SIG-M5 (cell line): ENCODE measurements at places on chromosomes 7 and 10.

DNA sequence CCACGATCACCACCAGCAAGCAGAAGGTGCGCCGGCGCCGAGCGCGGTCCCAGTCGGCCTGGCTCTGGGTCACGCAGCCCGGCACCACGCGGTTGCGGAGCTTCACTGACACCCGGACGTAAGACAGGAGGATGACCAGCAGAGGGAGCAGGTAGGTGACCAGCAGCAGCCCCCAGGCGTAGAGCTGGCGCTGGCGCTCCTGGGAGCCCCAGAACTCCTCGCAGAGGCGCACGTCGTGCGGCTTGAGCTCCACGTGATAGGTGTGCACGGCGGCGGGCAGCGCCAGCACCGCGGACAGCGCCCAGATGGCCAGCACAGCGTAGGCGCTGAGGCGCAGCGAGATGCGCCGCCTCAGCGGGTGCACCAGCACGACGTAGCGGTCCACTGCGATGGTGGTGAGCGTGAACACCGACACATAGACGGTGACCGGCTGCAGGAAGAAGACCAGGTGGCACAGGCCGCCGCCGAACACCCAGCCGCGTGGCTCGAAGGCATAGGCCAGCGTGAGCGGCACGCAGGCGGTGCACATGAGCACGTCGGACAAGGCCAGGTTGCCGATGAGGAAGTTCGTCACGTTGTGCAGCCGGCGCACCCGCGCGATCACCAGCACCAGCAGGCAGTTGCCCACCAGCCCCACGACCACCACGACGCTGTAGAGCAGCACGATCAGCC, 920 bp downstream of the PRLHR start:
- no peak for DNase-seq

GRCh38 chr10:28890121-28890950, 213.0 kb downstream of the BAMBI start:
- no peak for DNase-seq

- DNase-seq: no peak
Observed at GRCh38 chr10:48472501-48473069, 132.3 kb downstream of the ARHGAP22 start.

- no peak for DNase-seq
Observed at GRCh38 chr10:61217851-61218565, 235.2 kb downstream of the TMEM26 start.

- DNase-seq: no peak
Observed at GRCh38 chr7:39919646-39920045, 30.4 kb upstream of the CDK13 start.

- no peak for DNase-seq
Observed at GRCh38 chr7:27116962-27117886, 13.3 kb downstream of the HOXA4 start.

GRCh38 chr10:124477614-124478363, 16.2 kb downstream of the LHPP start:
- DNase-seq: no peak

DNA sequence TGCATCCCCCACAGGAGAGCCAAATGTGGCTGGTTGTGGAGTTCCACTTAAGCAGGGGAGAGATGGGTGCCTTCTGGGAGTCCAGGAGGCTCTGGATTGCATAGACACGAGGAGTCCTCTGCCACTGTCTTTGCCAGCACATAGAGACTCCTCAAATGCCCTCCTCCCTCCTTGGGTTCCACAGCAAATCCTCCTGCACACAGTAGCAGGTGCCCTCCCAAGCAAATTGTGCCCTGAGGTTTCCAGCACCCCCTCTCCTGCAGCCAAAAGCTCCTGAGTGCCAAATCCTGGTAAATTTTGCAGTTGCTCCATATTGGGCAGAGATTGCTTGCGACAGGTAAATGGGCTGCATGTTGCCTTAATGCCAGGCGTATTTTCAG, 5.8 kb downstream of the EVX1 start:
- no peak for DNase-seq

- no peak for DNase-seq
Observed at GRCh38 chr10:71158902-71159301, 53.5 kb upstream of the UNC5B start.

DNA sequence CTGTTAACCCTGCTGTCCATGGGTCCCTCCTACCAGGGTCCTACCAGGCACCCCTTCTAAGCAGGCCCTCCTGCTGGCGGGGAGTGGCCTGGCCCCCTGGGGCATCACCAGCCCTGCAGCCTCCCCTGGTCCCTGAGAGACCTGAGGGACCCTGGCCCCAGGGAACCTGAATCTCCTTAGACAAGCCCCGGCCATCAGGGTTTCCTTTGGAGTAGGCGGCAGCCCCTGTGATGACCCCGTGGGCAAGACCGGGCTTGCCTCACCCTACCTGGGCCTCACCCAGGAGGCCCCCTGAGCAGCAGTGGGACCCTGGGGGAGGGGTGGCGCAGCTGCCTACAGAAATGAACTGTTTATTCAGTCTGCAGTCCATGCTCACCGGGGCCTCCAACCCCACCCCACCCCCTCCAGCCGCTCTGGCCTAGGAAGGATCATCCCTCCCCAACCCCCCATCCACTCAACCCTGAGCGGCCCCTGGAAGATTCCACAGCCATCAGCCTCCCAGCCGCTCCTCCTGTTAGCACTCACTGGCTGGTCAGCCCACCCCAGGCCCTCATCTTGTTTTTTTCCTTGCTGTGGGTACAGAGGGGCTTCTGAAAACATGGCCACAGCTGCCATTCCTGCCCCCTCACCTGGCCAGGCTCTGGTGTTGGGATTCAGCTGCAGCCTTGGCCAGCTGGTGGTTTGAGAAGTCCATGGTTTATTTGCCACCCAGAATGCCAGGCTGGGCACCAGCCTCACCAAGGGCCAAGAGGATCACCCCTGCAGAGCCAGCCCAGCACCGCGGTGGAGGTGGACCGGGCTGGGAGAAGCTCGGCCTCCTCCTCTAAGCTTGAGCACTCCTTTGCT, 34.8 kb upstream of the CHST15 start:
- no peak for DNase-seq

DNA sequence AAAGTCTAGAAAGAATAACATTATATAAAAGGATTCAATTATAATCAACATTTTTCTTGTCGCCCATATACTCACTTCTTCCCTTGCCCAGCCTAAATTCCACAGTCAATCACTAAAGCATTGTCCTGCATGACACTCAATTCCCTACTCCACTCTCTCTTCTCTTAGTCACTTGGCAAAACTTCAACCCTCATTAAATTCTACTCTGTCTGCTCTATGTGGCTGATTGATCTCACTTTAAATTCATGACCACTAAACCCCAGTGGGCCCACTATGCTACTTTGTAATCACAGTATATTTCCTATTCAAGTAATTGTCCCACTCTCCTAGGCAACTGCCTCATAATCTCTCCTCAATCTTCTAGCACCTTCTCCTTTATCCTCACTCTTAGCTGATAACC, 54.1 kb downstream of the MTERF1 start:
- DNase-seq: no peak

DNA sequence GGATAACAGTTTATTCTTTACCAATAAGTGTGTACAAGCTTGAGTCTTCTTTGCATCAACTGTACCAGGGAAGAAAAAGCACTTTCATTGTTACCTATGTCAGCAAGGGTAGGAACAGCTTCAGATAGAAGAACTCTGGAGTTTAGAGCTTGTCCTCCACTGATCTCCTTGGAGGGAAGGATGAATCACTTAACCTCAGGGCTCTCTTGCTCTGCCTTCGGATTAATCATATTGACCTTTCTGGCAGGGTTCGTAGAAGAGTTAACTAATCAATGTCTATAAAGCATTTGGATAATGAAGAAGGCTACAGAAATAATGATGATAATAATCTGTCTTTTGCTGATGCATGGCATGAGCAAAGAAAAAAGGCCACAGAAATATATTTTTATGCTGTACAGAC, 339.5 kb upstream of the TPK1 start:
- DNase-seq: no peak

DNA sequence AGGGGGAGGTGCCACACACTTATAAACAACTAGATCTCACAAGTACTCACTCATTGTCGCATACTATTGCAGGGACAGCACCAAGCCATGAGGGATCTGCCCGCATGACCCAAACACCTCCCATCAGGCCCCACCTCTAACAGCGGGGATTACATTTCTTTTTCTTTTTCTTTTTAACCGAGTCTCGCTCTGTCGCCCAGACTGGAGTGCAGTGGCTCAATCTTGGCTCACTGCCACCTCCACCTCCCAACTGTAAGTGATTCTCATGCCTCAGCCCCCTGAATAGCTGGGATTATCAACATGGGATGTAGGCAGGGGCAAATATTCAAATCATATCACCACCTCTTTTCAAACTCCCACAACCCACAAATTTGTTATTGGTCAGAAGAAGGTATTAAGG, 76.7 kb downstream of the SKAP2 start:
- DNase-seq: no peak

DNA sequence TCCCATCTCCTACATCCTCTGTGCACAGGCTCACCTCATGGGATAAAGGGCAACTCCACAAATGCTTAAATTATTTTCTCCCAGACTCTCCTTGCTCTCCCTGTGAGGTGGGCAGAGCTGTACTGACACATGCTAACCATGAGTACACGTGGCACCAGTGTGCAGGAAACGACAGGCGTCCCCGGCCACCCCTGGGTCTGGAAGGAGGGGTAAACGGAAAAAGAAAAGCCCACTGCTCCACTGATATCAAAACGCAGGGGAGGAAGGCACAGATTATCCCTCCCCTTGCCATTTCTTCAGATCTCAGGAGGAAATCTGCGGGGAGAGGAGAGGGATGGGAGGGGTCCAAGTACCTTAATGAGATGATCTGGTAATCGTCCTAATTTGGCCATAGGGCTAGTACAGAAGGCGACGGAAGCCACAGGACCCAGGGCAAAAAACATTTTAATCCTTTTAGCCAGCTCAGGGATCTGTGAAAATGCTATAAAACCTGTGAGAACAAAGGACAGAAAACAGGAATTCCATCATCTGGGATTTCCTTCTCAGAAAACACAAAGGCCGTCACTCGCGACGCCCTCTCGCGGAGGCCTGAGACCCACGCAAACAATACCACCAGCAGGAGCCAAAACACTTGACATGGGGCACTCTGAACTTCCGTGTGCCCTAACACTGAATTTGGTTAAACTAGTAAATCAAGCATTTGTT, 17.8 kb upstream of the CH25H start:
- no peak for DNase-seq

DNA sequence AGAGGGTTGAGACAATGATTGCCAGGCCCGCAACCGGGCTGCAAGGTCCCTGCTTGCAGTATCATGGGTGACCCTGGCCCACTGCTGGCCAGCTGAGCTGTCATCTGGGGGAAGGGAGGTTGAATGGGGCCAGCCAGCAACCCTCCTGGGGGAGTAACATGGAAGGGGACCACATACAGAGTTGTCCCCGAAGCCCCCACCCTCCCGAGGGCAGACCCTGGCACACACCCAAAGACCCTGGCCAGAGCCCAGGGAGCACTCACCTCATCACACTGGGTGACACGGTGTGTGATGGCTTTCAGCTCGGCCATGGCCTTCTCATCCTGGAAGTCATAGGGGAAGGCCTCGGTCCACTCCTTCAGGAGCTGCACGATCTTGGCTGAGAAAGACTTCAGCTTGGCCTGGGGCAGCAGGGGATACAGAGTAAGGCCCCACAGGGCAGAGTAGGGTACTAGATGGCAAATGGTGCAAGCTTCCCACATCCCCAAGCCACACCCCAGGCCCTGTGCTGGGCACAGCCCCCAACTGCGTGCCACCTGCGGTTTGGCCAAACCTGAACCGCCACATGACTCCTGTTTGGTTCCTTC, 63.4 kb downstream of the CSGALNACT2 start:
- no peak for DNase-seq

GRCh38 chr10:117007080-117007479, 2.1 kb upstream of the SHTN1 start:
- DNase-seq: no peak

DNA sequence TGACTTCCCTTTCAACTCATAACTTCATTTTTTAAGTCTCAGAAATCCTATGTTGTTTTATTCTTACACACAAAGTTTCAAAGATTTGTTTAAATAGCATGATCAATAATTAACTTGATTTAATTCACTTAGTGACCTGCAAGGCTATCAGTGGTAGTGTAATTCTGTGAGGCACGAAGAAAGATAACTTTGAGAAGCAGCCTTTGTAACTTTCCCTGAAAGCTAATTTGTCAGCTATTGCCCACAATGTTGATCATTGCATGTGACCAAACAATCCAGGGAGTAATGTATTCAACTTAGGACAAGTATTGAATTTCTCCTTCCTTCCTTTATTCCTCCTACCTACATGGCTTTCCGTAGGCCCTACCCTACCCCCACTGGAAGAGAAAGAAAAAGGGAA, 111.0 kb downstream of the SEMA3D start:
- no peak for DNase-seq

GRCh38 chr7:12809476-12809875, 122.0 kb downstream of the ARL4A start:
- DNase-seq: no peak

- no peak for DNase-seq
Observed at GRCh38 chr10:110568055-110568735, 700 bp downstream of the SMC3 start.

GRCh38 chr10:92890471-92890870, 42.2 kb downstream of the EXOC6 start:
- DNase-seq: no peak

DNA sequence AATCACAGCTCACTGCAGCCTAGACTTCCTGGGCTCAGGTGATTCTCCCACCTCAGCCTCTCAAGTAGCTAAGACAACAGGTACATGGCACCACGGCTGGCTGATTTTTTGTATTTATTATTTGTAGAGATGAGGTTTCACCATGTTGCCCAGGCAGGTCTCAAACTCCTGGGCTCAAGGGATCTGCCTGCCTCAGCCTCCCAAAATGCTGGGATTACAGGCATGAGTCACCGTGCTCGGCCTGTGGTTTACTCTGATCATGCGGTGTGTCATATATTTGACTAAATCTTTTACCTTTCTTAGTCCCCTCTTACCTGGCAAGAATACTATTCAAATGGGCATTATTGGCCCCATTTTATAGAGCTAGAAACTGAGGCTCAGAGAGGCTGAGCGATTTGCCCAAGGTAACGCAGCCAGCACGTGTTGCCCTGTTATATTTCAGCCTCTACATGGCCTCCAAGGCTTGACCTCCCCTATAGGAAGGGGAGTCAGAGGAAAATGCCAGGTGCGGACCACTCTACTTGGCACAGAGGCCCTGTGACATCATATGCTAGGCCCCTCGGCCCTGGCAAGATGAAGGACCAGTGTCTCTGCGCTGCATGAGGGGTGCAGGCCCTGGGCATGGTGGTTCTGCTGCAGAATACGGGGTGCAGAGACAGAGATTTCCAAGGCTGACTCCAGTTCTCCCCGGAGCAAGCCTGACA, 8.2 kb downstream of the ZCCHC24 start:
- no peak for DNase-seq

GRCh38 chr10:19048489-19048888, at the start of gene MALRD1:
Gene MALRD1 (plus strand): TSS chr10:19048801. CDS start chr10:19048939, 138 bp downstream.
- no peak for DNase-seq

- no peak for DNase-seq
Observed at GRCh38 chr7:105130580-105130979, 116.6 kb downstream of the KMT2E start.

- DNase-seq: no peak
Observed at GRCh38 chr7:116834815-116835504, 27.4 kb upstream of the CAPZA2 start.

- no peak for DNase-seq
Observed at GRCh38 chr10:22110761-22111160, 107.1 kb downstream of the EBLN1 start.

GRCh38 chr7:90552521-90552920, 43.6 kb upstream of the CDK14 start:
- no peak for DNase-seq

- no peak for DNase-seq
Observed at GRCh38 chr10:99981581-99982199, 28.1 kb downstream of the DNMBP start.
